Stimulated activated memory B cell treated with anti-CD40 and anti-IgM and Interleukin-4, amounts not matched to agents 10 μg/mL and 1 μg/mL and 100 μg/mL, for 72 hours (primary cell): ENCODE measurements at places on chromosomes 7 and 10.

GRCh38 chr7:100555701-100556100, 16.7 kb downstream of the AGFG2 start:
- no peak for ATAC-seq

DNA sequence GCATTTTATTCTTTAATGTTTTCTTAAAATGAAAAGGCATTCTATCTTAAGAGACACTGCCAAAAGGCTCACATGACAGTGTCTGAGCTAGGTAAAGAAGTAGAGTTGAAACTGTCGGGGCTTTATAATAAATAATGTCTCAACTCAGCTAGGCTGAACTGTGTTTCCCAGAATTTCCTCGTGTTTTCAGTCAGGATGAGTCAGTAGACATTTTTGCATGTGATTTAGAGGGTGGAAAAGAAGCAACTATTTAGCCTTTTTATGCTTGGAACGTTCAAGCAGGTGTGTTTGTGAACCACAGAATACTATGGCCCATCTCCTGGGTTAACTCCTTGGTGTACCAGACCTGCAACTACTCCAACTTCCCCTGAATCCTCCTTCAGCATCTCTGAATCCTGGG, 23.4 kb upstream of the LIPA start:
- no peak for ATAC-seq

DNA sequence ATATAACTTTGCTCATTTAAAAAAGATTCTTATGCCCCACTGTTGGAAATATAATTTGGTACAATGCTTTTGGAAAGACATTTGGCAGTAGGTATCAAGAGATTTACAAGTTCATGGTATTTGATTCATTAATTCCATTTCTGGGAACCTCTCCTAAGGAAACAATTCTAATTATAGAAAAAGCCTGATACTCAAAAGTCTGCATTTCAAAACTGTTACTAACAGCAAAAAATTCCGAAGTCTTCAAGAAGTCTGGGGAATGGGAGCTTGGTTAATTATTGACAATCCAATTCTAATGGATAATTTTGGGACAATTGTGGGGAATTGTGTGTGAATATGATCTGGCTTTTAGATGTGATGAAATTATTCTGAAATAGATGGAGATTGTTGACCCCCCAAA, 59.6 kb downstream of the HDAC9 start:
- ATAC-seq, result no peak

DNA sequence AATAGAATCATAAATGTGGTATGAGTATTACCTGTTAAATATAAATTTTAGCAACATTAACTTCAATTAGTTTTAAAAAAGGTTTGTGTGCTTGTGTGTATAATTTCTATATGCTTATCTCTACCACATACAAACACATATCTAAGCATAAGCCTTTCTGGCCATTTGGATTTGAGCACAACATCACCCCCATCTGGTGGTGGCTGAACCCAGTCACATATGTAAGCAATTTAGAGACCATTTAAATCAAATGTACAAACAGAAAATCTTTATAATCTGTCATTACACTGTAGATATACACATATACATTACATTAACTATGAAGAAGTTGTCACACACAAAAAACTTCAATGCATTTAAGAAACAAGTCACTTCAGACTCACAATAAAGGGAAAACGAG, 31.7 kb downstream of the GPR22 start:
- no peak for ATAC-seq

GRCh38 chr10:61503051-61503450, 49.9 kb upstream of the TMEM26 start:
- no peak for ATAC-seq

- ATAC-seq, result no peak
Observed at GRCh38 chr10:1654247-1654646, 83.1 kb downstream of the ADARB2 start.

DNA sequence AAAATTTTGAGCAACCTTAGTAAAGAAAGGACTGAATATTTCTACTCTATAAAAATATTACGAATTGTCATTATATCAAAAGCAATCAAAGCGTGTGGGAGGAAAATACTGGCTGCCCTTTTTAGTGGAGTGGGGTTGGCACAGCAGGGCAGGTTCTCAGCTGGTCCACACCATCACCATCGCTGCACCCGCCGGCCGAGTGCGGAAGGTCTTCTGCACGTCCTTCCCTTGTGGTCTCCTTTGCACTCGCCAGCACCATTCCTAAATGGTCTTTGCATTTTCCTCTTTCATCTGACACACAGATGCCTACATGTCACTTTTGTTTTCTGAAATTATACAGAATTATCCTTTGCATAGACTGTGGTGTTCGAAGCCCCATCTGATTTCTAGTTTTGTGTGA, 116.6 kb upstream of the LANCL2 start:
- ATAC-seq, result no peak

DNA sequence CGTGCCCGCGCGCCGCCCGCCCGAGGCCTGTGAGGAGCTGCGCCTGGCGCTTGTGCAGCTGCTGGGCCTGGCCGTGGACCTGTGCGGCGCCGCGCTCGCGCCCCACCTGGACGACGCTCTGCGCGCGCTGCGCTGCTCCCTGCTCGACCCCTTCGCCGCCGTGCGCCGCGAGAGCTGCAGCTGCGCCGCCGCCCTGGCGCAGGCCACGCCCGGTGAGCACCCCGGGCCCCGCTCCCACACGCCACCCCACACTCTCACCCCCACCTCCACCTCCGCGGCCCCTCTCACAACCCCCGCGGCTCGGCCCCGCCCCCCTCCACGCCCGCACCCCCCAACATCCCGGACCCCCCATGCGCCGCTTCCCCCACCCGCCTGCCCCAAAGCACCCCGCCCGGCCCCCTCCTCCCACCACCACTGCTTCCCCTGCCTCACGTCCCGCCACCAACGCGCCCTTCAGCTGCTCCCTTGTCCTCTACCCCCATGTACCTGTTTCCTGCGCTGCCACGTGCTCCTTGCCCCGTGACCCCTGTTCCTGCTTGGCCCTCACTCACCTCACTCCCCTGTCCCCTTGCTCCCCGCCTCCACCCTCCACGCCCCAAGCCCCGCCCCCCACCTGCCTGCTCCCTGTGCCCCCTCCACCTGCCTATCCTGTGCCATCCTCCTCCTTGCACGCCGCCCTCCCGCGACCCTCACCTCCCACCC, at the start of gene PRKAR1B:
Gene PRKAR1B (minus strand): TSS at position 178 of the 702 bp plus-strand sequence. CDS start 15,776 bp downstream, outside the sequence.
- ATAC-seq, result peak; percentile 75

- no peak for ATAC-seq
Observed at GRCh38 chr7:98178321-98178720, 32.9 kb upstream of the BHLHA15 start.

- peak; percentile 39 for ATAC-seq
Observed at GRCh38 chr7:44489955-44490350, 505 bp downstream of the NUDCD3 start.

- ATAC-seq, result no peak
Observed at GRCh38 chr10:65950075-65950474, 975.8 kb upstream of the LRRTM3 start.

DNA sequence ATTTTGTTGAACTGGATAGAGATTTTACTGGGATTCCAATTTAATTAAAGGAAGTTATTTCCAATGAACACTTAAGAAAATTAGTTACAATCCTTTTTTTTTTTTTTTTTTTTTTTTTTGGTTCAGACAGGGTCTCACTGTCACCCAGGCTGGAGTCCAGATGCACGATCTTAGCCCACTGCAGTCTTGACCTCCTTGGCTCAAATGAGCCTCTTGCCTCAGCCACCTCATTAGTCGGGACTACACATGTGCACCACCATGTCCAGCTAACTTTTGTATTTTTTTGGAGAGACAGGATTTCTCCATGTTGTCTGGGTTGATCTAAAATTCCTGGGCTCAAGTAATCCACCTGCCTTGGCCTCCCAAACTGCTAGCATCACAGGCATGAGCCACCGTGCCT, 2.5 kb upstream of the ARL5B start:
- no peak for ATAC-seq

DNA sequence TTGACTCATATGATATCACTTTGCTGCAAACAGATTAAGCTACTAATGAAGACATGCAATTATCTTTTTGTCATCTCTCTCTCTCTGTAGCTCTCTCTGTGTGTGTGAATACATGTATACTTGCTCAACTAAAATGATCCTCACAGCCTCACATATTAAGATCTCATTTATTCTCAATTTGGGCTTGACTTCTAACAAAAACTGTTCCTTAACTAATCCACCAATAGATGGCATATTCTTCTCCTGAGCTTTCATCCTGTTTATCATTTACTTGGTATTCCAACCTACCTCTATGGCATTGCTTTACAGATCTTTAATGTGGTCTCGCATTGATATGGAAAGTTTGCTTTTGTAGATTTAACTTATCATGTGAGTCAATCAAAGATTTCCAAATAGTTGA, 540.4 kb downstream of the CNTNAP2 start:
- ATAC-seq, result no peak

DNA sequence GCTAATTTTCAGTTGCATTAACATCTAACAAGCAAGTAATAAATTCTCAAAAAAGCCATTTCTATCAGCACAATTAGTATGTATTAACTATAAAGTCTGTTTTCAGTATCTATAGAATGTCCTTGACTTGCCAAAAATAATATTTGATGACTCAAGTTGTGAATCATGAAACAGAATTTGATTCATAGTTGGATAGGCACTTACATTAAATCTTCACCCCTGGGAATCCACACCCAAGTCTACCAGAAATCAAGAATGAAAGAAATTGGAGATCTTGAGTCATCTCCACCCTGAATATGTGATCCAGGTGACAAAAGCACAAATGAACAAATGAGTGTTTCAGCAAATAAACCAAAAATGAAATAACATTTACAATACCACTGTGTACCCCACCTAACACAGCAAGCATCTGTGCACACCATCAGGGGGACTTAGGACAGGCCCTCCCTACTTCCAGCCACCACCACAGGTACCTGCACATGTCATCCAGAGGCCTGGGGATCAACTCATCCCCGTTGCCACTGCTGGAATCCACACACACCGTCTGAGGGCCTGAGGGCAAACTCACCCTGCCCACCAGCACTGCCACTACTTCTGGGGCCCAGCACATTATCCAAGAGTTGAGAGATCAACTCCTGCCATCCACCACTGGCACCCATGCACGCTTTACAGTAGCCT, 160.1 kb downstream of the MTERF1 start:
- ATAC-seq, result no peak

- ATAC-seq, result no peak
Observed at GRCh38 chr10:99343262-99343661, 14.1 kb downstream of the CNNM1 start.

GRCh38 chr7:33459340-33459751, 330.0 kb downstream of the BBS9 start:
- ATAC-seq, result peak; percentile 67

DNA sequence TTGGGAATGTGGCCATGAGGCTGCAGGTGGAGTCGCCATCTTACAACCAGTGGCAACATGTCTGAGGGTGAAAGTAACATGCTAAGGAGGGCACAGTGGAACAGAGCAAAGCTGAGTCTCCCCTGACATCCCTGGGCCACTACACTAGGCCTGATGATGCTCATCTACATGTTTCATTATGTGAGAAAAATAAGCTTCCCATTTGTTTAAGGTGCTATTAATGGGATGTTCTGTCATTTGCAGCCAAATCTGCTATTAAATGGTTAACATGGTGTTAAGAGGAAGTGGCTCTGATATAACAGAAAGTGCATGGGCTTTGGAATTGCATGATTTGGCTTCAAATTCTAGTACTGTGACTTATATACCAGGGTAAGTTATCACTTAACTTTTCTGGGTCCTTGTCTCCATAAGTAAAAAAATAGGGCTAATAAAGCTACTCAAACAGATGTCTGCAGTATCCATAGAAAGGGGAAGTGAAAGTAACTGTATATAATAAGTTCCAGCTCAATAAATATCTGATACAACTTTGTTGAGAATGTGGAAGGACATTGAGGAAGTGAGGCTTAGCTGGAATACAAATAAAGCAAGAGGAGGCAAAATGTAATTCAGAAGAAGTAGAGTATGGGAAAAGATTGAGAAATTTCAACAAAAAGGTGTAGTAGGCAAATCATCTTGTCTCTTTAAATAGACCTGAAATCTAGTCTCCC, 158.9 kb downstream of the RTKN2 start:
- peak; percentile 91 for ATAC-seq

DNA sequence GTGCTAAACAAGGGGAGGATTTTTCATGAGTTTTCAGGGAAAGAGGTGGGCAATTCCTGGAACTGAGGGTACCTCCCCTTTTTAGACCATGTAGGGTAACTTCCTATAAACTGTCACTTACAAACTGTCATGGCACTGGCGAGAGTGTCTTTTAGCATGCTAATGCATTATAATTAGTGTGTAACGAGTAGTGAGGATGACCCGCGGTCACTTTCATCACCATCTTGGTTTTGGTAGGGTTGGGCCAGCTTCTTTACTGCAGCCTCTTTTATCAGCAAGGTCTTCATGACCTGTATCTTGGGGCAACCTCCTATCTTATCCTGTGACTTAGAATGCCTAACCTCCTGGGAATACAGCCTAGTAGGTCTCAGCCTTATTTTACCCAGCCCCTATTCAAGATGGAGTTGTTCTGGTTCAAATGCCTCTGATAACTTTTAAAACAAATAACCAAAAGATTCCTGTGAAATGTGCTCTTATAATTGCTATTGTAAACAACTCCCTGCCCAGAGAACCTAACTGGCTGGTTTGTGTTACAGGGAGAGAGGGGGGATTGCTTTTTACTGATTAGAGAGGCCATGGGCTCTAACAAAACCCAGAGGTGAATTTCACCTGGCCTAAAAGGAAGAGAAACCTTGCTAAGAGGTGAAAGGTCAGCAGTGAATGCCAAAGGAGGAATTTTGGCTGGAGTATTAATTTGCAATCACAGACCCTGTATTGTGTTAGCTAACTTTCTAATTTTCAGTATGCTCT, 64.3 kb downstream of the EEPD1 start:
- ATAC-seq, result no peak

- no peak for ATAC-seq
Observed at GRCh38 chr7:33300131-33300530, 170.8 kb downstream of the BBS9 start.

DNA sequence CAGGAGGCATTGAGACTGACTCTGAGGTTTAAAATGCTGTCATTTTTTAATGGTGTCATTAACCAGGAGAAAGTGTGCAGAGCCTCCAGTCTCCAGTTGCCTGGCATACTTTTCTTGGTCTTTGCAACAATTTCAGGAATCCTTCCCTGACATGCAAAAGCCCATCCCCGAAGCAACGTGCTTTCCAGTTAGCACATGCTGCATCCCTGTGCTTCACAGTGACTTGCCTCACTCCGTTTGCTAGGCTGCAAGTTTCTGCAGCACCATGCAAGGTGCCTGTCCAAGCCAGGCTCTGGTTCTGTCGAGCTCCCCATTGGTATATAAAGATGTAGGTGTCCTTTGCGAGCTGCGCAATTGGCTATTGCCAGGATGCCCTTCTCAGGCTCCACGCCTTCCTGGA, 135.0 kb downstream of the GALNT17 start:
- no peak for ATAC-seq

DNA sequence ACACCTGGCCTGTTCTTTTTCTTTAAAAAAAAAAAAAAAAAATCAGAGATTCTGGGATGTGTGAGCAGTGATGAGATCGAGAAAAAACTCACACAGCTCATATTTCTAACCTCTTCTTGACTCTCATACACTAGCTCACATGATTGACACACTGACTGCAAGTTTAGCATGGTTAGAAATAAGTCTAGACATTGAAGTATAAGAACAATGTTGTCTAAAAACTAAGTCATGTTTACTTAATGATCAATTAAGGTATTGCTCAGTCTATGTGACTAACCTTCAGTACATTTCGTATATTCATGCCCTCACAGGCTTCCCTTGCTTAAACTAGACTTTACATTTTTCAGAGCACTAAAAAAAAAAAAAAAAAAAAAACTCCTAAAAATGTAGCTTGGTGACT, 775.1 kb downstream of the GATA3 start:
- no peak for ATAC-seq

- no peak for ATAC-seq
Observed at GRCh38 chr7:28668085-28668484, 255.8 kb downstream of the CREB5 start.
